Lower leg skin (tissue), 4 donors: ENCODE measurements at places on chromosomes 5 and 9.

GRCh38 chr5:13809921-13810320 is 134.6 kb downstream of the DNAH5 start:
- no peak for DNase-seq

- DNase-seq, result no peak
Measured at GRCh38 chr5:37626266-37626665, 213.6 kb downstream of the GDNF start.

DNA sequence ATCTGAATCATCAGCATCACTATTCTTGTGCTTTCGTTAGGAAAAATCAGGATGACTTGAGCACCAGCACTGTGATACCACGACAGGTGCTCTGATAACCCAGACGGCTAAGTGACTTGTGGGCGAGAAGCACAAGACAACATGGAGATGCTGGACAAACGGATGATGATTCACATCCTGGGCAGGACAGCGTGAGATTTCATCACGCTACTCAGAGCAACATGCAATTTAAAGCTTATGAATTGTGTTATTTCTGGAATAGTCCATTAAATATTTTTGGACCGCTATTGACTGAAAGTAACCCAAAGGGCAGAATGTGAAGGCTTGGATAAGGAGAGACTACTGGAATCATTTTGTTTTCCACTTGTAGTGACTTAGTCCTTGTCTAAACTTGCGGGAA is 114.8 kb upstream of the DAPK1 start:
- no peak for DNase-seq

- no peak for DNase-seq
Measured at GRCh38 chr5:131209506-131210150, 38.9 kb downstream of the LYRM7 start.

- DNase-seq, result no peak
Measured at GRCh38 chr5:45737153-45737552, 41.0 kb upstream of the HCN1 start.

GRCh38 chr9:27535701-27536118 is 6.1 kb upstream of the MOB3B start:
- no peak for DNase-seq

- DNase-seq, result no peak
Measured at GRCh38 chr9:16602494-16602893, 268.0 kb downstream of the BNC2 start.

DNA sequence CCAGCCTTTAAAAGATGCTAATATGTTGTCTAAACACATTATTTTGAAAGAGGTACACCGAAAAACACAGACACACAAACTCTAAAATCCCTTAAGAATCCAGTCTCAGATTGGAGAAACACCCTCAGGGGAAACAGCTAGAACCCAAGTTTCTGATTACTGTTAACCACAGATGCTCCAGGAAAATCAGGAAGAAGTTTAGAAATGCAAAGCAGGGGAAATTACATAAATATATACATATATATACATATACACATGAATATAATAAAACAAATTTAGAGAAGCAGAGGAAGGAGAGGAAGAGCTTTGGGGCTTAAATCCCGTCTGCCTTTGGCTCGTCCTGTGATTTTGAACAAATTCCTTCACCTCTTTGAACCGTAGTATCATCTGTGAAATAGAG is 73.2 kb upstream of the KLF4 start:
- no peak for DNase-seq

GRCh38 chr9:130490981-130491380 is 46.2 kb downstream of the ASS1 start:
- DNase-seq, result no peak

- DNase-seq, result no peak
Measured at GRCh38 chr5:157947156-157947555, 88.2 kb upstream of the CLINT1 start.

DNA sequence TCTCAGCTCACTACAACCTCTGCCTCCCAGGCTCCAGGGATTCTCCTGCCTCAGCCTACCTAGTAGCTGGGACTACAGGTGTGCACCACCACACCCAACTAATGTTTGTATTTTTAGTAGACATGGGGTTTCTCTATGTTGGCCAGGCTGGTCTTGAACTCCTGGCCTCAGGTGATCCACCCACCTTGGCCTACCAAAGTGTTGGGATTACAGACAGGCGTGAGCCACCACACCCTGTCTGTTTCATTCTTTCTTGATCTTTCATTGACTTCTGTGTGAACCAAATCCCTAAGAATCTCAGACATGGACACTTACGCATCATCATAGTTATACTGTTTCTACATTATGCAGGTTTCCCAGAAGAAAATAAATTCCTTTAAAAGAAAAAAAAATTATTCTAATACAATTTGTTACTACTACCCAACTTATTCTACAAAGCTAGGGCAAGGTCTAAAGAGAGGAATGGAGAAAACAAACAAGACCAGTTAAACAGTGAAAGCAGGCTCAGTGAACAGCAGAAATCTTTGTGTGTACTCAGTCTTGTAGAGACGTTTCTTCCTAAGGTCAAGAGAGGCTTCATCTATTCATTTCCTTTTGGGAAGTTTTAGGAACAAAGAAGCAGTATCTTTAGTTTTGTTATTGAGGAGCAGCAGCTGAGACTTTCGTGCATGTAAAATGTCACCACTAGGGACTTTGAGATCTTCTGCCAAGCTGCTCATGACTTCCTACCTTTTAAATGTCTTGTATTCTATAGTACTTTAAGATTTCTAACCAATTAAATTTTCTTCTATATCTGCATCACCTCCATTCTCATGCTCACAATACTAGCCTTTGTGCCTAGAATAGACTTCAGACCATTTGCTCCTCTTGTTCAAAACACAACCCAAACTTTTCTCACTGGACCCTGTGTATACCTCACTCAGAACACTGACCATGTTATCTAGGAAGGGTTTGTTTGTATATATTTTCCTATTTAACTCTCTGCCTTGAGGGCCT is 5.6 kb upstream of the HMGCR start:
- no peak for DNase-seq

- no peak for DNase-seq
Measured at GRCh38 chr5:62596096-62596495, 17.5 kb downstream of the LRRC70 start.

GRCh38 chr5:75616371-75616881 is 5.2 kb downstream of the ANKDD1B start:
- DNase-seq, result no peak

GRCh38 chr9:72038408-72038807 is 22.0 kb downstream of the C9orf57 start:
- DNase-seq, result no peak

DNA sequence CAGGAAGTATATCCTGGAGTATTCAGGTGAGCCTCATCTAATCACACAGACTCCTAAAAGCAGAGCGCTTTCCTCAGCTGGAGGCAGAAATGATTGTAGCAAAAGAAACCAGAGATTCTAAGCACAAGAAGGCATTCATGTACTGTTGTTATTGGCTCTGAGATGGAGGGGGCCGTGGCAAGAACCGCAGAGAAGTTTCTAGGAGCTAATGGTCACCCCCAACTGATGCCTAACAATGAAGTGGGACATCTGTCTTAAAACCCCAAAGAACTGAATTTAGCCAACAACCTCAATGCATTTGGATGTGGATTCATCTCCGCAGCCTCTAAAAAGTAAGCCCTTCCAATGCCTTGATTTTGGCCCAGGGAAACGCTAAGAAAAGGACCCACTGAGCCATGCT is 76.3 kb downstream of the ADAMTSL1 start:
- no peak for DNase-seq

DNA sequence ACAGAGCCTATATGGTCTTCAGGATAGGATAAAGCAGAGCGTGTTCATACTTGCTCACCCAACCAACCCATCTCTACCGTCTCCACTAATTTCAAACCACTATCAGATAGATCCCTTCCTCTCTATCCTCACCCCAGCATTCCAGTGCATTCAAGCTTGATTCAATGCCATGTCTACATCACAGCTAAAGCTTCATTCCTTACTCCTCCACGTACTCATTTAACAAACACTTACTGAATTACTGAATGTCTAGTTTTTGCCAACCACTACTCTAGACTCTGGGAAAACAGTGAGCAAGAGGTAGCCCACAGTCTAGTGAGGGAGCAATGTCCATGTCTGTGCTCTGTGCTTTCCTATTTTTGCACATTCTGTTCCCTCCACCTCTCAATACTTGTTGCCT is 163.5 kb upstream of the MSX2 start:
- DNase-seq, result no peak

- DNase-seq, result no peak
Measured at GRCh38 chr5:173327084-173327947, 898 bp downstream of the STC2 start.

- DNase-seq, result no peak
Measured at GRCh38 chr9:34499076-34499475, 23.7 kb downstream of the ENHO start.

- DNase-seq, result no peak
Measured at GRCh38 chr9:17938035-17938655, 359.3 kb downstream of the SH3GL2 start.

DNA sequence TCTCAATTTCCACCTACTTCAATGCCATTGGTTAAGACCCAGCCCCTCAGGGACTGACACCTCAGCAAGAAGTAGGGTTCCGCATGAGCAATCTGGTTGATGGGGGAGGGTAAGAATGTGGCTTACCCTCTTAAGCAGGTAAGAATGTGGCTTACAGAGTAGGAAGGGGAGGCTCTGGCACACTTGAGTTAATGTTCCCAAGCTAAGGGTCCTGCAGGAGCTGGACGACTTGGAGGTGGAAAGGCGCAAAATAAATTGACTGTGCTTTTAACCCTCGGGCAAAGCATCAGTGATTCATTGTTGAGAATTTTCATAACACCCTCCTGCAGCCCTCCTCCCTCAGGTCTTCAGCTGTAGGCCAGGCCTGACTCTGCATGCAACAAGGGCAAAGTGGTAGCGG is 24.9 kb upstream of the ADRA1B start:
- DNase-seq, result no peak

- DNase-seq, result no peak
Measured at GRCh38 chr5:163005949-163006348, 431.4 kb upstream of the CCNG1 start.

GRCh38 chr5:150167908-150168307 is 1.3 kb downstream of the CDX1 start:
- DNase-seq, result no peak

- no peak for DNase-seq
Measured at GRCh38 chr5:160266044-160266443, 36.7 kb downstream of the FABP6 start.

- DNase-seq, result no peak
Measured at GRCh38 chr9:99178912-99179872, 42.5 kb downstream of the ALG2 start.

DNA sequence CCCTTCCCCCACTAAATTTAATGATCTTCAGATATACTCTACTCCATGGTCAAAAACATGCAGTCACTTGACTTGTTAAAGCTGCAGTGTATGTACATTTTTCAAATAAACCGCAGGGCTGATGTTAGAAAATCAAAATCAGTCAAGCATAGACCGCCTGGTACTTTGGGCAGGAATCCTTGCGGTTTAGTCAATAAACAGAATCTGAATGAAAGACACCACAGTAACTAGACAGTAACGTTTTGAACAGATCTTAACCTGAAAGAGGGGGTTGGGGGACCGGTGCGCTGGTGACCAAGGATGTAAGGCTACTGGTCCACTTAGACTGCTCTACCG is 188.8 kb downstream of the BNC2 start:
- DNase-seq, result no peak

DNA sequence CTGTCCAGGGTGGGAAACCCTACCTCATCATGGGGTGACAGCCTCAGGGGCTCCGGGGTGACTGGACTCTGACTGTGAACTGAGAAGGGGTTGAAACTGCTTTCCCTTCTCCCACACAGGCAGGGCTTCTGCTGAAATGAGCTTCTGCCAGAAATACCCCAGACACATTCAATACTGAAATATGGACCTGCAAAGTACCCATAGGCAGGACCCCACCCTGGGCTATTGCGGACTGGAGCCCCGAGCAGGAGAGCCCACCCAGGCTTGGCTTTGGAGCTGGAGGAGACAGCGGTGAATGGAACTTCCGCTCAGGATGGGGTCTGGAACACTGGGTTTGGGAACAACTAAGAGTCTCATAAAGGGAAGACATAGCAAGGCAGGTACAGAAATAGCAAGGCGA is 37.5 kb downstream of the IRX2 start:
- DNase-seq, result no peak

DNA sequence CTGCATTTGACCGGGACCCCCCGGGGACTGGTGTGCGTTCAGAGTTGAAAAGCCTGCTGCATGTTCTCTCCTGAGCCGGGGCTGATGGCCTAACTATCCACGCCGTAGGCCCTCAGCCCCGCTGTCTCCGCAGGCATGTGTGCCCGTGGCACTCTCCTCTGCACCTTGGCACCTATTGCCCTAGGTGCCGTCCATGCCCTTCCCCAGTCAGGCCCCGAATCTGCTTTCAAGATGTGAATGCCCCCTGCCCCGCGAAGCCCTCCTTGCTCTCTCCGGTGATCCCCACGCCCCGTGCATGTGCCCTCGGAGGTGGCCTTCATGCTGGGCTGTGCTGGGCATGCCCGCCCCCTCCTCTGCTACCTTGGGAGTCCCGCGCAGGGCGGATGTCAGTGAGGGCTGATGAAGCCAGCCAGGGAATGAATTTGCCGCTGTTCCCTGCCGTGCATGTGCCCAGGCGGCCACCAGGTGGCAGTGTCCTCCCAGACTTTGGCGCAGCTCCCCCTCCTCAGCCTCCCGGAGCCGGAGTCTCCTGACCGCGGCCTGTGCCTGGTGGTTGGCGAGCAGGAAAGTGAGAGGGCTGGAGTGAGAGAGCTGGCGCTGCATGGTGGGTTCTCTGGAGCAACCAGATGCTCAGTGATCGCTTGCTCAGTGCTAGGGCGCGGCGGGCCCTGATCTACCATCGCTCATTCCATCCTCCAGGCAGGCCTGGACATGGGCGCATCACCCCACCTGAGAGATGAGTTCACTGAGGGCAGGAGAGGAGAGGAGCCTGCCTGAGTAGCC is 112.9 kb upstream of the LMX1B start:
- DNase-seq, result peak; percentile 47

GRCh38 chr9:8863886-8864544 is 1064.4 kb upstream of the DMAC1 start:
- DNase-seq, result no peak

GRCh38 chr9:13436591-13436990 is 157.1 kb upstream of the MPDZ start:
- no peak for DNase-seq

DNA sequence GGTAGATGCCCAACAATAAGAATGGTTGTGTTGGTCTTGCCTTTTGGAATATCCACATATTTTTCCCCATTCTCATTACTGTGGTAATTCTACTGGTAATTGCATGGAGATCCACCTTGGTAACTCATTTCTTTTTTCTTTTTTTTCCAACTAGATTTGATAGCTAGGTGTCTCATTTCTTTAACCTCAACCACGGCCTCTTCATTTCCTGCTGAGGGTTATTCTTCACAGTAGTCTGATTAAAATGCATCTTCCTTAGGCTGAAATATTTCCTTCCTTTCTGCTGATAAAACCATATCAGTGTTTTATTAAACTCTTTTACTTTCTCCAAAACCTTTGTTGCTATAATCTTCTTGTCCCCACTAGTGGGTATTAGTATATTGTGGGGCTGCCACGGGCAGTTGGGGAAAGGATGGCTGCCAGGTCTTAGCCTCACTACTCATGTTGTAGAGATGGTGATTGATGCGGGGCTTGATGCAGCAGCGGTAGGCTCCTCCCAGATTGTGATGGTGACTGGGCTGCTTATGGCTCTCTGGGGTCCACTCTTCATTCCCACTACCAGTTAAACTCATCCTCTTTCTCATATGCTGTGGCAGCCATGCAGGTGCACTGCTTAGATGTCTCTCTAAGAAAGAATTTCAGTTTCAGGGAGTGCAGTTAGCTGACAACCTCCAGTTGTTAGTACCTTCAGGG is 35.9 kb downstream of the KIF2A start:
- no peak for DNase-seq

GRCh38 chr5:94157704-94158539 is 416.5 kb upstream of the POU5F2 start:
- DNase-seq, result no peak

GRCh38 chr5:94707359-94707758 is 88.9 kb downstream of the SLF1 start:
- DNase-seq, result no peak
